Esophagus squamous epithelium (tissue), 5 donors: ENCODE measurements at places on chromosomes 2 and 18.
A peak's percentile ranks its signal among the peaks of the same experiment; 100 is the strongest.

- DNase-seq: no peak
- H3K27me3 ChIP-seq: no peaks in the 10 kb centered on the region
- no peak overlapping the region for H3K27ac ChIP-seq
- no peaks in the 10 kb centered on the region for H3K36me3 ChIP-seq
- H3K4me1 ChIP-seq: no peaks in the 10 kb centered on the region
- no peak overlapping the region for H3K4me3 ChIP-seq
Observed at GRCh38 chr2:134451347-134451630, 197.4 kb downstream of the MGAT5 start.

- no peaks in the 10 kb centered on the region for H3K27me3 ChIP-seq
- no peak overlapping the region for H3K4me3 ChIP-seq
- DNase-seq: no peak
- H3K36me3 ChIP-seq: no peaks in the 10 kb centered on the region
- peak overlapping the region; percentile 81 for H3K27ac ChIP-seq
Observed at GRCh38 chr2:85748985-85749875, 4.6 kb upstream of the ATOH8 start.

DNA sequence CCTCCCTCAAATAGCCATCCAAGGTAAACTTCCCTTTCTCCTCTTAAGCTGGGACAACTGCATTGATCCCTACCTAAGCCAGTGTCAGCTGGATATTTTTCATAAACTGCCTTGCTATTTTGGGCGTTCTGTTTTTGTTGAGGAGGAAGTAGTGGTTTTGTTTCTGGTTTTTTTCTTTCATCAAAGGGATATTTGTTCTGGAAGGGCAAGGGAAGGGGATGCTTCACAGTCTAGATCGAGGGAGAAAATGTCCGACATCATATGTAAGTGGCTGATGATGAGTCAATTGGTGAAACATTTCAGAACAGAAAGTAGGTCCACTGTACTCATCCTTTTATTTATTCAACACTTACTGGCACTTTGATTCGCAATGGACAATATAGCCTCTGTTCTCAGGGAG, 31.0 kb downstream of the TANC1 start:
- no peak for DNase-seq
- H3K4me3 ChIP-seq: no peak overlapping the region
- H3K4me1 ChIP-seq: peaks cover 5% of the 10 kb centered on the region

- no peaks in the 10 kb centered on the region for H3K4me1 ChIP-seq
- no peaks in the 10 kb centered on the region for H3K27me3 ChIP-seq
- no peak overlapping the region for H3K27ac ChIP-seq
Observed at GRCh38 chr2:209653134-209653533, 118.5 kb upstream of the UNC80 start.

GRCh38 chr2:222303045-222303827, 4.4 kb upstream of the PAX3 start:
- H3K4me3 ChIP-seq: no peak overlapping the region
- H3K4me1 ChIP-seq: peaks cover 84% of the 10 kb centered on the region
- H3K27me3 ChIP-seq: peaks cover 100% of the 10 kb centered on the region
- H3K27ac ChIP-seq: no peak overlapping the region

GRCh38 chr2:207110310-207110709, 55.4 kb downstream of the KLF7 start:
- H3K27ac ChIP-seq: no peak overlapping the region
- no peaks in the 10 kb centered on the region for H3K4me1 ChIP-seq
- H3K36me3 ChIP-seq: peaks cover 5% of the 10 kb centered on the region
- H3K27me3 ChIP-seq: no peaks in the 10 kb centered on the region

DNA sequence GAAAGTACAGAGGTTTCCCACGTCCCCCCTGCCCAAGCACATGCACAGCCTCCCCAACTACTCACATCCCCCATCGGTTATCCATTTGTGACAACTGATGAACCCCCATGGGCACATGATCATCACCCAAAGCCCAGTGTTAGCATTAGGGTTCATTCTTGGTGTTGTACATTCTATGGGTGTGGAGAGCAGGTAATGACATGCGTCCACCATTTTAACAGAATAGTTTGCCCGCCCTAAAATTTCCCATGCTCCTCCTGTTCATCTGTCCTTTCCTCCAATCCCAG, 74.3 kb downstream of the LONRF2 start:
- no peak overlapping the region for H3K4me3 ChIP-seq
- no peaks in the 10 kb centered on the region for H3K4me1 ChIP-seq
- no peak overlapping the region for H3K27ac ChIP-seq
- no peak for DNase-seq
- no peaks in the 10 kb centered on the region for H3K36me3 ChIP-seq

- DNase-seq: no peak
- H3K4me3 ChIP-seq: no peak overlapping the region
- H3K36me3 ChIP-seq: peaks cover 23% of the 10 kb centered on the region
- H3K27ac ChIP-seq: no peak overlapping the region
- H3K4me1 ChIP-seq: no peaks in the 10 kb centered on the region
Observed at GRCh38 chr2:63882395-63883105, 40.9 kb downstream of the UGP2 start.

DNA sequence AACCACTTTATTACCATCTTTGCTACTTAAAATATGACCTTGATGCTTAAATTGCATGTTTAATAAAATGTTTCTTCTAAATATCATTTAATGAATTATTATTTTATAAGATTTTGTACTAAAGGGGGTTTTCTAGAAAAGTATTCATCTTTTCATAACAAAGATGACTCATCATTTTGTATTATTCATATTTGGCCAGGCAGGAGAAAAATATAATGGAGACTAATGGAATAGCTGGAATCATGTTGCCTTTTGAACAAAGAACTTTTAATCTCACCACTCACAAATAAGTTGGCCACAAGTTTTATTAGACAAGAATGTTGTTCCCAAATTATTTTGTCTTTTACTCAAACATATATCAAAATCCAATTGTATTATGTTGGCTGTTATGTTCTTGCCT, 882.4 kb downstream of the DSC3 start:
- DNase-seq: no peak
- H3K27ac ChIP-seq: no peak overlapping the region
- H3K4me3 ChIP-seq: no peak overlapping the region

DNA sequence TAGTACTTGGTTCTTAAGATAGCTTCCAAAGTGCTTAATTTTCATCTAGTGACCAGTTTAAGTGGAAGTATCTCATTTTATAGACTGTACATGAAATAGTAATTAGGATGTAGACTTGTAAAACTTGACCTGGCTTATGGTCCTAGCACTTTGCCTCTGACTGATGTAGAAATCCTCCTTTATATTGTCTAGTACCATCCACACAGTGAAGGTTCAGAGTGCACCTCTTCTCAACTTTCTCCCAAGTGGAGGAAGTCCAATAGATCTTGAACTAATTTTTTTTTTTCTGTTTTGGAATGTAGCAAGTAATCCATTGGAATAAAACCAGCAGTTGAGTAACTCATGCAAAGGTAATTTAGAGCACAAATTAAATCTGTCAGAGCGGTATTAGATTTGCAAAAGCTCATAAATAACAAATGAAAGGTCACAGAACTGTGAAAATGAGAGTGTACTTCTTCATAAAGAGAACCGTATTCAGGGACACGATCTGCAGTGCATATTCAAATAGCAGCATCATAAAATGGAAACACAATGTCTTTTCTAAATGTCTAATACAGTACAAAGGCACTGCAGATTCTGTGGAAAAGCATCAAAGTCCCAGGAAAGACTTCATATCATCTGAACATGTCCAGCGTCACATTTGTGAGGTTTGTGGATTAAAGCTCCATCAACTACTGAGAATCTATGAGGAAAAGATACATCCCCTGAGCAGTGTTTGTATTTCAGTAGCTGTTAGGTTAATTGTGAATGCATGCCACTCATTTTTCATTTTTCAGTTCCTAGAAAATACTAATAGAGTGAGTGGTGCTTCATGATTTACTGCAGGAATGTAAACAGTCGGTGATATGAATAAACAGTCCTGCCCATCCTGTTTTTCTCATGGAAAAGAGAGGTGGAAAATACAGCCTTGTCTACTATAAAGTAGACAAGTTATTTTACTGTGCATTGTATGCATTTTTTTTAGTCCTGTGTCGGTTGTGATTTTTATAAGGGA, 100.7 kb downstream of the LYPD6 start:
- no peak overlapping the region for H3K27ac ChIP-seq
- H3K4me1 ChIP-seq: no peaks in the 10 kb centered on the region
- DNase-seq: no peak
- no peaks in the 10 kb centered on the region for H3K27me3 ChIP-seq
- H3K4me3 ChIP-seq: no peak overlapping the region
- H3K36me3 ChIP-seq: no peaks in the 10 kb centered on the region

DNA sequence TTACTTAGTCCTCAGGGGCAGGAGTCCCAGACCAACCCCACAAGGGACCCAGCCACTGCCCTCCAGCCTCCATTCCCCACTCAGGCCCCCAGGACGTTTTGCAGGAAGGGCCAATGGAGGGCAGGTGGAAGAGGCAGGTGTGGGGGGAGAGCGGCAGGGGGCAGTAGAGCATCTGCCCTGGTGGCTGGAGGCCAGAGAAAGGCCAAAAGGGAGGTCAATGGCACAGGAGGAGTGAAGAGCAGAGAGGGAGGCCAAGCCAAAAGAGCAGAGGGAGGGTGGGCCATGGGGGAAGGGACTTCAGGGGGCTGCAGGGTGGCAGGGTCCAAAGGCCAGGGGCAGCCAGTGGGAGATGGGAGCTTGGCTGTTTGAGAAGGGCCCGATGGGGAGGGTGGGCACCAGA, 17.3 kb upstream of the GPR55 start:
- no peak for DNase-seq
- H3K4me3 ChIP-seq: no peak overlapping the region
- H3K4me1 ChIP-seq: no peaks in the 10 kb centered on the region
- no peaks in the 10 kb centered on the region for H3K36me3 ChIP-seq

- no peak overlapping the region for H3K4me3 ChIP-seq
- no peaks in the 10 kb centered on the region for H3K4me1 ChIP-seq
- H3K27ac ChIP-seq: no peak overlapping the region
Observed at GRCh38 chr2:207223051-207223450, 57.3 kb upstream of the KLF7 start.

- H3K36me3 ChIP-seq: no peaks in the 10 kb centered on the region
- peak overlapping the region; percentile 69 for H3K27ac ChIP-seq
- DNase-seq: no peak
- no peaks in the 10 kb centered on the region for H3K27me3 ChIP-seq
Observed at GRCh38 chr2:195561116-195561921, 95.7 kb upstream of the SLC39A10 start.

DNA sequence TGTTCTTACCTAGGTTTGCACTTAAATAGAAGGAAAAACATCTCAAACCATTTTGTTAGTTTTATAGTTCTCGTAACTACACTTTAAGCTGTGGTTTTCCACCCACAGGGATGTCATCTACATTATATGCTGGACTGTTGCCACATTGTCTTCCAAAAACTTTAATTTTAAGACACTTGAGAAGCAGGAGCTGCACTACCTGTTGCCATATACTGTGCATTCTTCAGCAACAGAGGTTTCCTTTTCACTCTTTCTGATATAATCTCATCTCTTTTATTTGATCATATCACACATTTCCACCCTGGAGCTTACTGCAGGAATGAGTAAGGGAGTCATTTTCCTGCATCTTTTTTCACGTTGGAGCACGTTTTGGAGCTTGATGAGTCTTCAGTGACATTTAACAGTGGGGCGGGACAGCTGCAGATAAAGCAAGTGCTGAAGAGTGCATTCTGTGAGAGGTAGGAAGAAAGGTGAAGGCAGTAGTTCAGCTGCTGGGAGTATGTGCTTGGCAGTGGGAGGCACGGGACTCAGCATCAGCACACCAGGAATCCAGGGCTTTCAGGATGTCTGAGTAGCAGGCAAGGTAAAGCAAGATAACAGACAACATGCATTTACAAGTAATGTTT, 3.8 kb downstream of the LIMS1 start:
- DNase-seq: no peak
- H3K4me3 ChIP-seq: no peak overlapping the region
- H3K36me3 ChIP-seq: no peaks in the 10 kb centered on the region
- peaks cover 3% of the 10 kb centered on the region for H3K4me1 ChIP-seq

DNA sequence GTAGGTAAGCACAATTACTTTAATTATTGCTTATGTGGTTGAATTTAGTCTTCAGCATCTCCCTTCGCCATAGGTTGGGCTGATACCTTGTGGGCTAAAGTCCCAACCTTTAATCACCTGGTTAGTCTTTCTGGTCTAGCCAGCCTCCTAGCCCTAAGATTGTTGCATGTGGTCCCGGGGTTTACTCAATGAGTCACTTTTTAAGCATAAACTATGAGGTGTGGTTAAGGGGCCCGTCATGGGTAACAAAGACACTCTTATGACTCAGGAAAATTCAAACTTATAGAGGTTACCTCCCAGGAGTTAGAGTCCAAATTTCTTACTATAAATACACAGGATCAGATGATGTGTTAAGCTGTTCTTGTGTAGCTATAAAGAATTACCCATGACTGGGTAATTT, 841.6 kb downstream of the TRIB2 start:
- no peak overlapping the region for H3K4me3 ChIP-seq
- H3K27me3 ChIP-seq: no peaks in the 10 kb centered on the region
- H3K27ac ChIP-seq: peak overlapping the region; percentile 86
- no peaks in the 10 kb centered on the region for H3K36me3 ChIP-seq
- H3K4me1 ChIP-seq: peaks cover 42% of the 10 kb centered on the region

GRCh38 chr2:192004188-192004963, 157.5 kb upstream of the CAVIN2 start:
- H3K4me3 ChIP-seq: no peak overlapping the region
- no peaks in the 10 kb centered on the region for H3K36me3 ChIP-seq
- no peaks in the 10 kb centered on the region for H3K27me3 ChIP-seq
- H3K4me1 ChIP-seq: no peaks in the 10 kb centered on the region

- no peaks in the 10 kb centered on the region for H3K27me3 ChIP-seq
- no peak overlapping the region for H3K4me3 ChIP-seq
- no peak overlapping the region for H3K27ac ChIP-seq
- no peaks in the 10 kb centered on the region for H3K36me3 ChIP-seq
- H3K4me1 ChIP-seq: no peaks in the 10 kb centered on the region
Observed at GRCh38 chr18:22604986-22605421, 187.3 kb upstream of the CTAGE1 start.

DNA sequence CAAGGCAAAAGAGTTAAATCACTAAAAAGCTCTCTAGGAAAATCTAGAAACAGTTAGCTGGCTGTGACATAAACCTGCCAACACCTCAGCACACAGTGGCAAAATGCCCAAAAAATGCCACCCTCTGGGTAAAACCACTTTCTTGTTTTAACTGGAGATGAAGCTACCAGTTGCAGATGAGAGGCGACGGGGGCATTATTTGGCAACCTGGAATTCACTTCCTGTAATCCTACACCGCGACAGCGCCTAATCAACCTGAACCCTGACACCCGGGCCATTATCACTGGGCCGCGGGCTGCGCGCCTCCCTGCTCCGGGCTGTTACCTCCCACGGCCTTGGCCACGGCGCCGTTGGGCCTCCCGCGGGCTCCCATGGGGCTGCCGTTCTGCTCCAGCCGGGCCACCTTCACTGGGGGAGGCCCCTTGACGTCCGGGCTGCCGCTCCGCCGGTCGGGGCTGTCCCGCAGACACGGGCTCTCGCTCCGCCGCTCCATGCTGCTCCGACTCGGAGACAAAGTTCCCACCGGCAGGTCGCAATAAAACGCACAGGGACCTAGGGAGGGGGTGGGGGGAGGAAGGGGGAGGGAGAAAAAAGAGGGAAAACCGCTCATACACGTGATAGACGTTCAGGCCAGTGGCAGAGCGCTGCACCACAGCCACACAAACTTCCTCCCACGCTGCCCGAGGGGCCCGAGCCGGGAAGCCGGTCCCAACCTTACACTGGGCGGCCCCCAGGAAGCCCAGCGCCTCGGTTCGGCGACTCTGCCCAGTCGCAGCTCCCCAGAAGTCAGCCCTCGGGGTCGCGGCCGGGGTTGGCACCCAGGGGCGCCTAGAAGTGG, 2.0 kb downstream of the SATB2 start:
- H3K27me3 ChIP-seq: peaks cover 91% of the 10 kb centered on the region
- DNase-seq: no peak
- H3K4me3 ChIP-seq: peak overlapping the region; percentile 5
- peaks cover 20% of the 10 kb centered on the region for H3K4me1 ChIP-seq

- no peaks in the 10 kb centered on the region for H3K27me3 ChIP-seq
- H3K36me3 ChIP-seq: no peaks in the 10 kb centered on the region
- H3K4me3 ChIP-seq: no peak overlapping the region
Observed at GRCh38 chr2:222797871-222798270, 63.0 kb upstream of the ACSL3 start.
